ENCODE measurements at places on chromosomes 5 and 9.

- DNase-seq = no peak
Observed at GRCh38 chr9:117488659-117489058, 73.8 kb upstream of the ASTN2 start.

- DNase-seq = no peak
Observed at GRCh38 chr5:65828022-65828896, 98.1 kb upstream of the ERBIN start.

GRCh38 chr9:111728617-111729366 is 65.9 kb downstream of the SHOC1 start:
- DNase-seq = no peak

- no peak for DNase-seq
Observed at GRCh38 chr9:18393340-18394130, 80.4 kb upstream of the ADAMTSL1 start.

- no peak for DNase-seq
Observed at GRCh38 chr5:141084487-141084989, 9.9 kb upstream of the PCDHB2 start.

DNA sequence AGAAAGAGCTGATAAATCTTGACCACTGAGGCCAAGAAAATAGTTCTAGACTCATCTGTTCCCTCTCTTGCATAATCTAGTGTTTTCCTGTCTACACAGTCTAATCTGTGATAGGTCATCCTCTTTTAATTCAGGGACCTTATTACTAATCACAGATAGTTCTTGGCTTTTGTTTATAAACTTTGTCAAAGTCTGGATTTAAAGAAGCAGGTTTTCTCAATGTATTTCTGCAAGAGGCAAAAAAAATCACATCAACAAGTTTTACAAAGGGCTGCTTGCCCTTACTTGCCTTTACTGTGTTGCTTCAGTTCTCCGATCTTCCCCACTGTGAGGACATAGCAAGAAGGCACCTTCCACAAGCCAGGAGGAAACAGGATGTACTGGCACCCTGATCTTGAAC is 43.9 kb upstream of the MTAP start:
- no peak for DNase-seq

- no peak for DNase-seq
Observed at GRCh38 chr9:130143958-130144366, 28.2 kb upstream of the NCS1 start.

GRCh38 chr5:7983433-7983832 is 114.5 kb downstream of the MTRR start:
- no peak for DNase-seq

- DNase-seq = no peak
Observed at GRCh38 chr5:58970766-58971165, 387.9 kb downstream of the RAB3C start.

- DNase-seq = no peak
Observed at GRCh38 chr9:136328011-136328621, 777 bp downstream of the GPSM1 start.

DNA sequence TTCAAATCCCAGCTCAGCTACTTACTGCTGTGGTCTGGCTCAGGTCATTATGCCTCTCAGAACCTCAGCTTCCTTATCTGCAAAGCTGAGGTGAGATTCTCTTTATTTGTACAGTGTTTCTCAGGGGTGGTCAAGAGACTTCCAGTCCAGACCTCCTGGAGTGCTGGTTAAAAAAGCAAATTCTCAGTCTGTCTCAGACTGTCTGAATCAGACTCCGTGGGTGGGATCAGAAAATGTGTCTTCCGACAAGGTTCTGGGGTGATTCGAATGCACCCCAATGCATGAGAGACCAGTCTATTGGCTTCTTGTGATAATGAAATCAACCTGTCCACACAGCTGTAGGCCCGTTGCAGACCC is 137.7 kb upstream of the SMIM23 start:
- no peak for DNase-seq

- DNase-seq = no peak
Observed at GRCh38 chr5:91839721-91840120, 456.6 kb upstream of the ARRDC3 start.

DNA sequence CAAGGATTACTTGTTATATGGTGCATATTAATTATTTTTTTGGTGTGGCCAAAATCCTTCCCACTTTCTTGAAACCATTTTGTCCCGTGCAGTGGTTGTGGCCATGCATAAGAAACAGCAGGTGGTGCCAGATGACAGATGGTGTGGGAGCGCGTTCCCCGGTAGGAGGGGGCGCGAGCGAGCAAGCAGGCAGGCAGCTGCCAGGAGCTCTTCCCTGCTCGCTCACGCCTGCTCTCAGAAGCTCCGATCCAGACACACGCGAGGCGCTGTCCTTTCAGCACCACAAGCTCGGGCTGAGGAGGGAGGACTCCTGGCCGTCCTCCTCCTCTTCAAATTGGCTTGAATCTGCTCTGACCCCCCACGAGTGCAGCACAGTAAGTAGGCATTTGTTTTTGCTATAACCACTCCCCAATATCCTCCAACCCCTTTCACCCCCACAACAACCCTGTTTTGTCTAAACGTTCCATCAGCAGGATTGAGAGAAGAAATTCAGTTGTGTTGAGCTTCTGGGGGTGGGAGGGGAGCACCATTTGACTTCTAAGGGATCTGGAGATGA is at the start of gene NSG2:
TSS of gene NSG2 (plus strand) at position 237 of the 556 bp plus-strand sequence. CDS start 1,050 bp downstream, outside the sequence.
- DNase-seq = no peak

GRCh38 chr5:134398609-134399155 is 13.0 kb downstream of the CDKN2AIPNL start:
- no peak for DNase-seq

GRCh38 chr9:70571258-70571657 is 156.8 kb upstream of the KLF9 start:
- no peak for DNase-seq

GRCh38 chr9:116479056-116479544 is 208.0 kb upstream of the TRIM32 start:
- DNase-seq = no peak

GRCh38 chr5:117188211-117188610 is 613.6 kb upstream of the SEMA6A start:
- no peak for DNase-seq

GRCh38 chr9:137376386-137376785 is 46.6 kb downstream of the EXD3 start:
- DNase-seq = no peak

- DNase-seq = no peak
Observed at GRCh38 chr5:94777056-94777880, 158.8 kb downstream of the SLF1 start.

Data from stimulated activated CD4-positive, alpha-beta T cell treated with anti-CD3 and anti-CD28 coated beads, Interleukin-1b, Interleukin-23, amount 100 ng/mL, for 4 hours (primary cell).